Mucosa of gallbladder (tissue), 1 donor: ENCODE measurements at places on chromosomes 11 and 22.
A peak's percentile ranks its signal among the peaks of the same experiment; 100 is the strongest.

DNA sequence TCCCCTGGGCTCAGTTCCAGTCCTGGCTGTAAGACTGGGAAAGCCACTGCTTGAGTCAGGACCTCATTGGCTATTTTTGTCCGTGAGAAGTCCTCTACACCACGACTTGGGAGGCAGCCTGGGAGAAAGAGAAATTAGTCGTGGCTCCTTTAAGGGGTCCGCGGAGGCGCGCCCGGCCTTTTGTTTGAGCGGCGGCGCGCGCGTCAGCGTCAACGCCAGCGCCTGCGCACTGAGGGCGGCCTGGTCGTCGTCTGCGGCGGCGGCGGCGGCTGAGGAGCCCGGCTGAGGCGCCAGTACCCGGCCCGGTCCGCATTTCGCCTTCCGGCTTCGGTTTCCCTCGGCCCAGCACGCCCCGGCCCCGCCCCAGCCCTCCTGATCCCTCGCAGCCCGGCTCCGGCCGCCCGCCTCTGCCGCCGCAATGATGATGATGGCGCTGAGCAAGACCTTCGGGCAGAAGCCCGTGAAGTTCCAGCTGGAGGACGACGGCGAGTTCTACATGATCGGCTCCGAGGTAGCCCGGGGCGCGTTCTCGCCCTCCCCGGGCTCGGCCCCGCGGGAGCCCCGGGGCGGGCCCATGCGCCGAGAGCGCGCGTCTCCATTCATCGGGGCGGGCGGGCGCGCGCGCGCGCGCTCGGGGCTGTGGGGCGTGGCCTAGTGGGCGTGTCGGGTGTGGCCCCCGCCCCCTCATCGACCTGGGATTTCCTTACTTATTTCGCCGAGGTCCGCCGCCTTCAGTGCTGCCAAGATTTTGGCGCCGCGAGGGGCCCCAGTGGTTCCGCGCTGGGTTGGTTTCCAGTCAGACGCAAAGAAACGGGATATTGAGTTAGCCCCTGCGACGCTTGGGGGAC lies at the start of gene SMARCB1:
Gene SMARCB1, plus strand, starts transcription at position 215 of the 848 bp plus-strand sequence. Its CDS starts 204 bp downstream, at position 419.
- DNase-seq: peak; percentile 91

DNA sequence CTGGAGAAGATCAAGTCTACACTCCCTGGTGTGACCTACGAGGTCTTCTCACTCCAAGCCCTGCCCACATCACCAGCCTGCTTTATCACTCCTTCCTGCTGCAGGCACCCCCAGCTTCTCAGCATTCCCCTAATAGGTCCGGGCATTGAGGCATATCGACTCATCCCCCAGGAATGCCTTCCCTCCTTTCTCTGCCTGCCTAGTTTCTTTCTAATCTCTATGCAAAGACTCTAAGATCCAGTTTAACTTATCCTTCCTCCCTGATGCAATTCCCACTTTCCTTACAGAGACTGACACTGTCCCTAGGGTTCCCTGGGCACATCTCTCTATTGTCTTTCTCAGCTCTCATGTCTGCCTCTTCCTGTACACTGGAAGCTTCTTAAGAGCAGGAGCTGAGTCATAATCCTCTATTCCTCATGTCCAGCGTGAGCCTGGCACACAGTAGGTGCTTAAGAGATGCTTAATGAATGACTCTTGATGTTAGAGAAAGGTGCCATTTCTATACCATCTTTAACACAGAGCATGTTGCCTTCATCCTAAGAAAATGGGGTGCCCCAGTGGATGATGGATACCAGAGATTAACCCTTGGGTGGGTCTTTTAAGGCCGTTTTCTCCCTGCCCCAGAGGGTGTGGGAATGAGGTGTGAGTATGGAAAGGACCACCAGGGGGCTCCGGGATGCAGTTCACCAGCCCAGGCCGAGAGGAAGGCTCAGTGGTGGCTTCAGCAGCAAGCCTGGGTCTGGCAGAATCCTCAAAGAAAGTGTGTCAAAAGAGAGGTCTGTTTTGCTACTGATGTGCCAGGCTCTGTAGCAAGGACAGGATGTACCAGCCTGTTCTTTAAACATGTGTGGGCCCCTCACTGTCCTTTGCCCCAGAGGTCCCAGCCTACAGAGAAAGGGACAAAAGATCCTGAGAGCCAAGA lies 34.7 kb downstream of the PARVA start:
- peak; percentile 51 for DNase-seq

DNA sequence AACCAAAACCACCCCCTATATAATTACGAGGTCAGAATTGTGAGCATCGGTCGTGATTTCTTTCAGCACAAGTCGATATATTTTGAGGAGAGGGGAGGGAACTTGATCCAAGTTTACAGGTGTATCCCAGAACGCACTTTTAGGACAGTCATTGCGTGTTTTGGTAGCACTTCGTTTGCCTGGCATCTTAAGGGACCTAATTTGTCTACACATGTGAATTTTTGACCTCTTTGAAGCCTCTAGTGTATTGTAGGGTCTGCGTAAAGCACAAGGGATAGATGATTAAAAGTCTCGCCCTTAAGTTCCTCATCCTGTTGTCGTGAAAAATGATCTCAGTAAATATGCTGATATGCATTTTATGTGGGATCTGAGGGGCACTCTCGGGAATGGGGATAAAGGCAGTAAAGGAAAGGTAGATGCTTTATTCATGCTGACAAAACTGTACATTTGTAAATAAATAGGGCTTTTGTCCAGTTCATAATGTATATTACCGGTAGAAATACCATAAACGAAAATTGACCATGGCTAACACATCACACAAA lies 632 bp upstream of the CCDC34 start:
- DNase-seq: no peak

DNA sequence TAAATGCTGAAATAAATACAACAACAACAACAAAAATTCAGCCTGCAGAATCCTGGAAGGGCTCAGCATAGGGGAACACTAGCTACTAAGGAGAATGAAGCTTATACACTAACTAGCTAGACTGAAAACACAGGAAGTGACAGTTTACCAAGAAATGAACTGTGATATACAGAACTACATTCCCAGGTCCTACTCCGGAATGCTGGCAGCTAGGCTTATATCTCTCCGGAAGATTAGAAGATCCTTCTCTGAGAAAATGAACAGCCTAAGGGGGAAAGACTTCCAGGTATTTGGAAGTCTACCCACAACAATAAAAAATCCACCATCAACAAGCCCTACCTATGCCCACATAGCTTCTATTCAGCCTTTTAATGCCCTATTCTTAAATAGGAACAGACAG lies 31.0 kb downstream of the CCDC34 start:
- DNase-seq: no peak

- DNase-seq: no peak
Measured at GRCh38 chr11:70586261-70587074, 188.1 kb downstream of the CTTN start.

DNA sequence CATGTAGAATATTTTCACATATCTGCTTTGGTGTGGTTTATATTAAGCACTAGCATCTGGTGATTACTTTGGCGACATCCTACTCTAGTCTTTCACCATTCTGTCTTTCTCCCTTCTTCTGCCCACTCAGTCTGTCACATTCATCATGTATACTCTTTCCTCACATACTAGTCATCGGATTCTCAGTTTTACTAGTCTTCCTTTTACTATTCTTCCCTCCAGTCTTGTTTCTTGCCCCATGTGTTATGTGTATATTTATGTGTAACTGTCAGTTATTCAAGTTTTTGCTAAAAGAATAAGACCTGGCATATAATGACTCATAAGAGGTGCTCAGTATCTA lies 4.6 kb upstream of the DIXDC1 start:
- DNase-seq: no peak
